Fibroblast of lung (primary cell): ENCODE measurements at places on chromosomes 2 and 18. TPM values are rescaled to one million over a fixed set of nuclear protein-coding genes. Genes with fewer than 3 reads are reported as not detected.
A peak's percentile ranks its signal among the peaks of the same experiment; 100 is the strongest.

GRCh38 chr18:51029378-51029693 lies 677 bp upstream of the SMAD4 start:
- no peak for DNase-seq

GRCh38 chr2:136254681-136255080 lies 136.7 kb upstream of the CXCR4 start:
- DNase-seq, result no peak

Gene C2orf74
- 11.1 and 44.0 TPM in 2 replicates for polyA plus RNA-seq

DNA sequence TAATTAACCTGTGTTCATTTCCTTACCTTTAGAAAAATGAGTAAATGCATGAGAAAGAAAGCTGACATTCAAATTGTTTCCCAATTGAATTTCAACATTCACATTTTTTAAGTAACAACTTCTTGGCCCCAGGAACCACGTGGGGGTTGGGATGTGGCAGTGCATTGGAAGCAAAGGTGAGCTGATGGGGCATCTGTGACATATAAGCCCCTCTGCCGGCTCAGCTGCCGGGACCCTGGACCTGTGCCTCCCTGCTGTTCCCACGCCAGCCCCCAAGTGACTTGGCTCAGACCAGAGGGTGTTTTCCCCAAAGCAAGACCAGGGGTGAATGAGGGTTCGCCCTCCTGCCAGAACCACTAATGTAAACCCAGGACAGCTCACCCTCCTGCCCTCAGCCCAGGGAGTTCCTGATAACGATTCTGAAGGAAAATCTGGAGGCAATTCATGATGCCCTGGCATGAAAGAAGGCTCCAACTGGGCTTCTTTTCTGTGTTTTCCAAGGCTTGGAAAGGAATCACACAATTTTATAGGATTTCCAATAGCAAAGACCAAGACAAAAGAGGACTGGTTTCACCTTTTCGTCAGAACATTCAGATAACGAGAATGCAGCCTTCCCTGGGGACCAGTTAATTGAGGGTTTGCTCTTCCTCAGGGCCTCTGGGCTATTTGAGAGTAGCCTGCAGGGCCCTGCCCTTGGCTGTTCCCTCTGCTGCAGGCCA lies 193.2 kb upstream of the TWIST2 start:
- DNase-seq, result no peak

GRCh38 chr2:113965644-113966043 lies 75.8 kb downstream of the ACTR3 start:
- peak; percentile 41 for DNase-seq

DNA sequence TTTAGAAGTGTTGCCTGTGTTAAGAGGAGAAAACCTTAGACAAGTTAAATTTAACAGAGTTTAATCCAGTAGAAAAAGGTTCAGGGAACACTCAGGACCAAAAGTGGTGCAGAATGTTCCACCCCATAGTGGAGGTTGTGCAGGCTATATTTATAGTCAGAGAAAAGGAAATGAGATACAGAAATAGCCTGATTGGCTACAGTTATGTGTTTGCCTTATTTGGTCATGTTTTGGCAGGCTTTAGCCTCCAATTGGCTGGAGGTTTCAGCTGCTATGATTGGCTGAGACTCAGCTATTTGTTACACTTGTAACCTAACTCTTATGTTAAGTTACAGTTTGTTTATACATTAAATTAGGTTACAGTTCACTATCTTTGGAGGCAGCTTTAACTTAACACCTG lies 4.2 kb downstream of the STAMBP start:
- DNase-seq, result peak; percentile 41

Gene HRH4
- polyA plus RNA-seq, result 0.01 TPM in 1 of 2 replicates, not detected in the other

DNA sequence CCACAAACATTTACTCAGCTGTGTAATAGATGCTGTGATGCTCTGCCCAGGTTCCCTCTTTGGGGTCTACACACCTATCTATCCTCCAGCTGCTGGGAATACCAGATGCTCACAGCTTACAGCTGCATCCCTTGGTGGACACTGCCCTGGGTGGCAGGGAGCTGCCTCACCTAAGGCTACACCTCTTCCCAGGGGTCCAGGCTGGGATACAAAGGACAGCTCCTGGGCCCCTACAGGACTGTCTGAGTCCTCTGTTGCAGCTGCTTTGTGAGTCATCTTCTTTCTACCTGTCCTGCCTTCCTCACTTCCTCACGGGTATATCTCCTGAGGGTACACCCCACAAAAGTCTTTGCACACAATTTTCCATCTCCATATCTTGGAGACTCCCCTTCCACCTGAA lies 27.6 kb downstream of the THNSL2 start:
- no peak for DNase-seq

GRCh38 chr2:43762286-43762685 lies 11.6 kb upstream of the DYNC2LI1 start:
- peak; percentile 69 for DNase-seq

DNA sequence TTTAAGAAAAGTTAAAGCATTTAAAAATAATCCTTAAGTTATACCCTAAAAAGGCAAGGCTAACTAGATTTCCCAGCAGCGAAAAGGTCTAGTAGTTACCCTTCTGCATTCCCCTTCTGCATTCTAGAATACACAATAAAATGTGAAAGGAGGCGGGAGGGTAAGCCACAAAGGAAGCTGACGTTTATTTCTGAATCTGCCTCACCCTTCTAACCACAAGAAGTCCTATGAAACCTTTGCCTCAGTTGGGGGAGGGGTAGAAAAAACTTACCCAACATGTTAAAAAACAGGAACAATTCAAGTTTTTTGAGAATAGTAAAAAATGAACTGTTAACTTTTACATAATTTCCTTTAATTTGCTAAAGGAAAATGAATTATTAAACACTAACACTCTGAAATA lies 11.3 kb downstream of the STK17B start:
- peak; percentile 96 for DNase-seq

DNA sequence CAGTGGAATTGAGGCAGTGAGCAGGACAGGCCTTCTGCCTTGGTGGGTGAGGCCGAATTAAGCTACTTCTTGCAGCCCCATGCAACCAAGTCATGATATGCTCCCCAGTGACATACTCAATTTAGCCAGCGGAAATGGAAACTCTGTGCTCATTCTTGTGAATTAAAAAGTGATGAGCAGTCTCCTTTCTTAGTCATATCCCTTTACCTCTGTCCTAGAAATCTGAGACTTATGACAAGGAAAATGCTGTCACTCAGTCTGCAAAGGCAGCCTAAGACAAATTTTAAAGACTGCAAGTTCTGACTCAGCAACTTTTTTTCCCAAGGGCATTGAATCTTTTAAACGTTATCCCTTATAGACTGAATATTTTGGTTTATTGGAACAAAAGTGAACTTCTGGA lies 218.2 kb downstream of the SH3BP4 start:
- DNase-seq, result peak; percentile 65

- DNase-seq, result peak; percentile 35
Measured at GRCh38 chr2:33107690-33108482, 161.1 kb downstream of the LTBP1 start.

- DNase-seq, result no peak
Measured at GRCh38 chr18:56445422-56445821, 193.0 kb downstream of the TXNL1 start.

GRCh38 chr2:65297544-65297943 lies 69.9 kb downstream of the ACTR2 start:
- DNase-seq, result no peak

Gene GPAT2
- 1.1 and 3.5 TPM in 2 replicates for polyA plus RNA-seq

DNA sequence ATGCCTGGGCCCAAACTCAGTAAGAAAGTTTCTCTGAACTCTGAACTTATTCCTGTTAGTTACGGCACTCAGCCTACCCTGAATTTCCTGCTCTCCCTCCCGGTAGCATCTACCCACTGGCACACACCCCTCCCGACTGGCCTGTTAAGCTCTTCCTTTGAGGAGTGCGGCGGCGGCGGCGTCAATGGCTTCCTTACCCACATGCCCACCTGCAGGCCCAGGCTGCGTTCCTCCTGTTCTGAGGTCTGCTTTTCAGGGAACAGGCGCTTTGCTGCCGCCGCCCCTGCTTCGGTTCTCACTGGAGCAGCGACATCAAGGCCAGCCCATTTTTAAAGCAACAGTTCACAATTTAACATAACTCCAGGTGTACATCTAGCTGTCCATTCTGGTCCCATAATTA lies 432.4 kb downstream of the DCDC2C start:
- DNase-seq, result no peak

Gene SCYGR4
- polyA plus RNA-seq, result not detected in 2 replicates

DNA sequence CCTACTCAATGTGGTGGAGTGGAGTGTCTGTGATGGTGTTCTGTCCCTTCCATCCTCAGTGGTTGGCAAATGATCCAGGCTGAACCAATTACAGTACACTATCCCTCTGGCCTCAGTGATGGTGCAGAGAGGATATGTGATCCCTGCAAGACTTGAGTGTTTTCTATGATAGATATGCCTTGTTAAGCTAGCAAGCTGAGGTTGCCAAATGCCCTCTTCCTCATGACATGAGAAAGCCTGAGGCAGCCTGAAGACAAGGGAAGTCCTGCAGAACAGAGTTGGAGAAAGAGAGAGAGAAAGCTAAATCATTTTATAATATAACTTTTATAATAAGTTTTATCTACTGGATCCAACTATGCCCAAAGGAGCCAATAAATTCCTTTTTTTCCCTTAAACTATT lies 41.6 kb upstream of the GORASP2 start:
- DNase-seq, result no peak

DNA sequence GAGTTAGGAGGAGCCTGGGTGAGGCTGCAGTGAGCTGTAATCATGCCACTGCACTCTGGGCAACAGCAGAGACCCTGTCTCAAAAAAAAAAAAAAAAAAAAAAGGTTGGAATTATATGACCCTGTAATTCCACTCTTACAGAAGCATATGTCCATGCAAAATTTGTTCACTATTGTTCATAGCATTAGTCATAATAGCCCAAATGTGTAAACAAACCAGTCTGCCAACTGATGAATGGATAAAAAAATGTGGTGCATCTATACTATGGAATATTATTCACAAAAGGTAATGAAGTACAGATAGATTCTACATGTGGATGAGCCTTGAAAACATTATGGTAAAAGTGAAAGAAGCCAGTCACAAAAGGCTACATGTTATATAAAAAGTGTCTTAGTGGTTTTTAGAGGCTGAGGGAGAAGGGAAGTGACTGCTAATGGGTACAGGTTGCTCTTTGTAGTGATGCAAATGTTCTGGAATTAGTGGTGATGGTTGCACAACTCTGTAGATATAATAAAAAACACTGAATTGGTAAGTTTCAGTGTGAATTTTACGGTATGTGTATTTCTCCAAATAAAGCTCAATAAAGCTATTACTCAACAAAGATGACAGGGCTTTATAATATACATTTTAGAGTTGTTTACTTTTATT lies 9.4 kb downstream of the COA5 start:
- peak; percentile 51 for DNase-seq

GRCh38 chr18:75351409-75351808 lies 76.1 kb downstream of the SMIM21 start:
- no peak for DNase-seq

- peak; percentile 15 for DNase-seq
Measured at GRCh38 chr18:36849288-36850006, 20.5 kb downstream of the KIAA1328 start.

DNA sequence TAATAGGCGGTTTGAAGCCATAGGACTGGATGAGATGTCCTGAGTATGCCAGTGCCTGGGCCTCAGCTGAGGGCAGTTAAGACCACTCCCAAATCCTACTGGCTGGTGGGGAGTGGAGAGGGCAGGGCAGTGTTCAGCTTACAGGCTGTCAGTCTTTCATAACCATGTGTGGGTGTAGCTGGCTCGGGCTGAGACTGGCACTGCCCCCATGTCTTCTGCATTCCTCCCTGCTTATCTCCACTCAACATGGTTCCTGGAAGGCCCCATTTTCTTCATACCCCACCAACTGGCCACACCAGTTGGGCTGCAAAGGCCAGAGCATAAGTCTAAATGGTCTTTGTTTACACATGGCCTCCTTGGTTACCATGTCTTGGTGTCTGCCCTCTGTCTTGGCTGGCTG lies 17.2 kb upstream of the IL37 start:
- no peak for DNase-seq

DNA sequence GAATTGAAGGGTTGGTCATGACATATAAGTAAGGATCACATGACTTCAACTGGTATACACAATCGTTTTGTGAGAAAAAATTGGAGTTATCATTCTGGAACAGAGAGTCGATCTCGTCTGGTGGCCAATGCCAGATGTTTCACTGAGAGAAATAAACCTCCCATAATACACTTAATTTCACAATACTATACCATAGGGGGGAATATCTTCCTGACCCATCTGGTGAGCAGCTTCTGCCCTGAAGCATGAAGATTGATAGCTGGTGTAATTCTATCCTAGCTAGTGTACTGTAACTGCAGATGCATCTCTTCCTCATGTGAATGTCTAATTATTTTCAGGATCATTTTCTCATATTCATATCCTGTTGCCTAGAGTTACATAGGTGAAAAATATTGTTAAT lies 15.7 kb upstream of the CDH7 start:
- DNase-seq, result no peak

DNA sequence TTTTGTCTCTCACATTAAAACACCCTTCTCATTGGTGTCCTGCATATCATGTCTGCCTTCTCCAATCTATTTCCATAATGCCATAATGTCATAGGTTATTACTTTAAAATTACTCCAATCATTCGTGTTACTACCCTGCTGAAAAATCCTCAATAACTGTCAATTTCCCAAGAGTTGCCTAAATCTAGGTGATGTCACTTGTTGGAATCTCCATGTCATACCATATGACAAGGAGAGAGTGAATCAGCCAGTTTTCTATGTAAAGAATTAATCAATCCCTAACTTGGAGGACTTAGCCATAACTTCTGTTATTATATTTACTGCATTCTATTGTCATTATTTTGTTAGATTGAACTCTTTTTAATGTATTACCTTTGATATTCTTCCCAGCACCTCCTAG lies 62.5 kb downstream of the PHLPP1 start:
- DNase-seq, result no peak
